ENCODE measurements at places on chromosomes 13 and 19. TPM values are rescaled to one million over a fixed set of nuclear protein-coding genes. Genes with fewer than 3 reads are reported as not detected.

Gene NEK5
- 5.2 TPM for total RNA-seq

Gene LILRB4
- not detected for total RNA-seq

Gene C1QTNF9B
- total RNA-seq = not detected

DNA sequence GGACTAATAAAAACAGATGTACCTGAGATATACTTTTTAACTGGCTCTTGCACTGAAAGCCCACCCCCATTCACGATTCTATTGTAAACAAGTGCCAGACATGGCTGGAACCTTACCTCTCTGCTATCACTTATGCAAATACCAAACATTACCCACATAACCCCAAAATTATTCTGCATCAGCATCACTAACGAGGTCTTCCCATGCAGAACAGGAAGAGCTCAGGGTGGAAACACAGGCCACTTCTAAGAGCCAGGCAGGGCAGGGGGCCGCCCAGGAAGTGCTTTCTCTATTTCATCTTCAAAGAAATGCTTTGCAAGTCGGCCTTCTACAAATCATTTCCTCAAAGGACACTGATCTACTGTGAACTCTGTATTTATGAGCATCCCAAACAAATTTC, 7.3 kb downstream of the IRS2 start:
- no peak for DNase-seq
- peaks cover 37% of the 10 kb centered on the region for H3K36me3 ChIP-seq
- H3K27me3 ChIP-seq = no peaks in the 10 kb centered on the region
- H3K4me1 ChIP-seq = peaks cover 38% of the 10 kb centered on the region
- peak overlapping the region; percentile 48 for H3K27ac ChIP-seq

DNA sequence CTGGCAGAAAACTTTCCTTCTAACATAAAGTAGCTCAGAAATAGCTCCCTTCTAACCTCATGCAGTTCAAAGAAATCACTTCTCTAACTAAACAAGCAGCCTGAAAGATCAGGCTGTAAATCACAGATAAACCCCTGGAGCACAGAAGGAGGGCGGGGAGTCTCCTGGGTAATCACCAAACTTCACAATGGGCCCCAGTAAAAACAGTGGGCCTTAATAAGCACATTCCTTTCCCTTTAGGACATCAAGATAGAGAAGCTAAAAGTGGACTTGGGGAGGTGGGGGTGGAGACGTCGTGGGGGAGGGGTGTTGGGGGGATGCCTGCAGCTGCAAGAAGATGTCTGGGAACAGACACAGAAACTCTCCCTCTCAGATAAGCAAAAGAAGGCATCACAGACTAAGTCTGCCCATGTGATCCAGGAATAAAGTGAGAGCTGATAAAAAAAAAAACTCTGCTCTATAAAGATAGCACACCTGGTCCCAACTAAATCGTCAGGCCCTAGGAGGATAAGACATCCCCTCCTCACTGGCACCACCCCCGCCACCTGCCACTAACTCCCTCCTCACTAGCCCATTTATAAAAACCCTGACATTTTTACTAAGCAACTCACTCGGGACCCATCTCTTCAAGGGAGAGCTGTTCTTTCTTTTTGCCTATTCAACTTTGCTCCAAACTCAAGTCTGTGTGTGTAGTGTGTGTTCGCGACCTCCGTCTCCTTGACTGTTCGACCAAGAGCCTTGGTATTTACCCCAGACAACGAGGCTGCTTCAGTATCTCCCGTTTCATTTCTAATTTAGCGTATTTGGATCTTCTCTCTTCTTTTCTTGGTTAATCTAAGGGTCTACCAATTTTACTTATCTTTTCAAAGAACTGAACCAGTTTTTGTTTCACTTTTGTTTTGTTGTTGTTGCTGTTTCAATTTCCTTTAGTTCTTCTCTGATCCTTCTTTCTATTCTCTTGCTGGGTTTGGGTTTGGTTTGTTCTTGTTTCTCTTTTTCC, 31.7 kb downstream of the DNAJC15 start:
- no peak overlapping the region for H3K27ac ChIP-seq
- H3K36me3 ChIP-seq = peaks cover 31% of the 10 kb centered on the region
- DNase-seq = no peak
- H3K27me3 ChIP-seq = no peaks in the 10 kb centered on the region

- no peak overlapping the region for H3K27ac ChIP-seq
- H3K27me3 ChIP-seq = peaks cover 17% of the 10 kb centered on the region
- no peak overlapping the region for H3K4me3 ChIP-seq
Measured at GRCh38 chr13:97753942-97754670, 199.4 kb upstream of the IPO5 start.

DNA sequence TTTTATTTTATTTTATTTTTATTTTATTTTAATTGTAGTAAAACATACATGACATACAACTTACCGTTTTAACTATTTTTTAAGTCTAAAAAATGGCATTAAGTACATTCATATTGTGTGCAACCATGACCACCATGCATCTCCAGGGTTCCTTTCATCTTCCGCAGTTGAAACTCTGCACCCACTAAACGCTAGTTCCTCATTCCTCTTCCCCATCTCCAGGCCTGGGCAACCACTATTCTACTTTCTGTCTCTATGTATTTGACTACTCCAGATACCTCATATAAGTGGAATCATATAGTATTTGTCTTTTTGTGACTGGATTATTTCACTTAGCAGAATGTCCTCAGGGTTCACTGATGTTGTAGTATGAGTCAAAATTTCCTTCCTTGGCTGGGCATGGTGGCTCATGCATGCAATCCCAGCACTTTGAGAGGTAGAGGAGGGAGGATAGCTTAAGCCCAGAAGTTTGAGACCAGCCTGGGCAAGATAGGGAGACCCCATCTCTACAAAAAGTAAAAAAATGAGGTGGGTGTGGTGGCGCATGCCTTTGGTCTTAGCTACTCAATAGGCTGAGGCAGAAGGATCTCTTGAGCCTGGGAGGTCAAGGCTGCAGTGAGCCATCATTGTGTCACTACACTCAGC, 55.7 kb upstream of the ZNF507 start:
- H3K27me3 ChIP-seq = peaks cover 9% of the 10 kb centered on the region
- H3K4me3 ChIP-seq = no peak overlapping the region
- H3K27ac ChIP-seq = no peak overlapping the region
- DNase-seq = no peak
- peaks cover 4% of the 10 kb centered on the region for H3K4me1 ChIP-seq

DNA sequence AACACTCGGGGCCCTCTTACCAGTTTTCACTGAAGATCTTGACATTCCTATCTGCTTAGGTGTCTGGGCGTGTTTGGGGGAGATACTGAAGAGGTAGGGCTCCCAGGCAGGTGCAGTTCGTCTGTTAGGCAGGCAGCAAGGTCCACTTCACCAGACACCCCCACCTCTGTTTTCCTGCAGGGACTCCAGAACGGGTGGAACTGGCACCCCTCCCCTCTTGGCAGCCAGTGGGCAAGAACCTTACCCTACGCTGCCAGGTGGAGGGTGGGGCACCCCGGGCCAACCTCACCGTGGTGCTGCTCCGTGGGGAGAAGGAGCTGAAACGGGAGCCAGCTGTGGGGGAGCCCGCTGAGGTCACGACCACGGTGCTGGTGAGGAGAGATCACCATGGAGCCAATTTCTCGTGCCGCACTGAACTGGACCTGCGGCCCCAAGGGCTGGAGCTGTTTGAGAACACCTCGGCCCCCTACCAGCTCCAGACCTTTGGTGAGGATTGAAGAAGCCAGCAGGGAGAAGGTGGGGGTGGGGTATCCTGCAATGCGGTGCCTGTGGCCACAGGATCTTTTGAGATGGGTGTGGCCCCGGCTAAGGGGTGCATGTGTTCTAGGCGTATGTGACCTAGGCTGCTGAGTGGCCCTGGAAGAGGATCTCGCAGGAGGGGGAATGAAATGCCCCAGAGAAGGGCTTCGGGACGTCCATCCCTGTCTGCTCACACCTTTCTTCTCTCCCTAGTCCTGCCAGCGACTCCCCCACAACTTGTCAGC, 3.3 kb upstream of the ICAM4 start:
- peaks cover 8% of the 10 kb centered on the region for H3K36me3 ChIP-seq
- peaks cover 57% of the 10 kb centered on the region for H3K27me3 ChIP-seq
- H3K4me3 ChIP-seq = peak overlapping the region; percentile 22
- peaks cover 4% of the 10 kb centered on the region for H3K4me1 ChIP-seq

DNA sequence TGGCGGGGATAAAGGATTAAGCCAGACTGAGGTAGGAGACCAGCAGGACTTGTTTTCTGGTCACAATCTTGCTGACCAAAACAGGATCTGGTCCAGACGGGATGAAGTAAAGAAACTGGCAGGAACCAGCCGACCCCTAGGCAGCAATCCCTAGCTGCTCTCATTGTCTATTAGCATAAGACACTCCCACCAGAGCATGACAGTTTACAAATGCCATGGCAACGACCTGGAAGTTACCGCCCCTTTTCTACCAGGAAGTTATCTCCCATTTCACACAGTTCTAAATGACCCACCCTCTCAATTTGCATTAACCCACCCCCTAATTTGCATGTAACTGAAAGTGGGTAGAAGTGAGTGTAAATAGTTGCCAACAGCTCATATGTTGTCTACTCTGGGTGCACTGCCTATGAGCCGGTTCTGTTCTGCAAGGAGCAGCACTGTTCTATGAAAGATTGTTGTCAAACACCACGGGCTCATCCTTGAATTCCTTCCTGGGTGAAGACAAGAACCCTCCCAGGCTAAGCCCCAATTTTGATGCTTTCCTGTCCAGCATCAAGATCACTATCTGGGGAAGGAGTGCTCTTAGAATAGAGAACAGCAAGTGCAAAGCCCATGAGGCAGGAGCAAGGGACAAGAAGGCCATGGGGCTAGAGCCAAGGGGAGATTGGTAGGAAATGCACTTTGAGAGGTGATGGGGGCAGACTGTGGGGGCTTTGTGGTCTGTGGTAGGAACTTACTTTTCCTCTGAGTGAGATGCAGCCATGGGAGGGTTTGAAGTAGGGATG, 13.9 kb upstream of the FBXO27 start:
- no peak overlapping the region for H3K27ac ChIP-seq
- no peak overlapping the region for H3K4me3 ChIP-seq
- H3K36me3 ChIP-seq = no peaks in the 10 kb centered on the region
- no peaks in the 10 kb centered on the region for H3K27me3 ChIP-seq
- no peaks in the 10 kb centered on the region for H3K4me1 ChIP-seq

- no peak overlapping the region for H3K27ac ChIP-seq
- no peaks in the 10 kb centered on the region for H3K4me1 ChIP-seq
- H3K27me3 ChIP-seq = peaks cover 11% of the 10 kb centered on the region
- no peak for DNase-seq
- no peaks in the 10 kb centered on the region for H3K36me3 ChIP-seq
Measured at GRCh38 chr19:47765523-47766358, 12.8 kb upstream of the SELENOW start.

- no peak overlapping the region for H3K4me3 ChIP-seq
- no peak overlapping the region for H3K27ac ChIP-seq
- no peaks in the 10 kb centered on the region for H3K27me3 ChIP-seq
Measured at GRCh38 chr13:98873377-98874028, 104.4 kb downstream of the DOCK9 start.

- H3K4me3 ChIP-seq = no peak overlapping the region
- no peaks in the 10 kb centered on the region for H3K36me3 ChIP-seq
Measured at GRCh38 chr13:33639158-33639557, 178.8 kb upstream of the RFC3 start.

DNA sequence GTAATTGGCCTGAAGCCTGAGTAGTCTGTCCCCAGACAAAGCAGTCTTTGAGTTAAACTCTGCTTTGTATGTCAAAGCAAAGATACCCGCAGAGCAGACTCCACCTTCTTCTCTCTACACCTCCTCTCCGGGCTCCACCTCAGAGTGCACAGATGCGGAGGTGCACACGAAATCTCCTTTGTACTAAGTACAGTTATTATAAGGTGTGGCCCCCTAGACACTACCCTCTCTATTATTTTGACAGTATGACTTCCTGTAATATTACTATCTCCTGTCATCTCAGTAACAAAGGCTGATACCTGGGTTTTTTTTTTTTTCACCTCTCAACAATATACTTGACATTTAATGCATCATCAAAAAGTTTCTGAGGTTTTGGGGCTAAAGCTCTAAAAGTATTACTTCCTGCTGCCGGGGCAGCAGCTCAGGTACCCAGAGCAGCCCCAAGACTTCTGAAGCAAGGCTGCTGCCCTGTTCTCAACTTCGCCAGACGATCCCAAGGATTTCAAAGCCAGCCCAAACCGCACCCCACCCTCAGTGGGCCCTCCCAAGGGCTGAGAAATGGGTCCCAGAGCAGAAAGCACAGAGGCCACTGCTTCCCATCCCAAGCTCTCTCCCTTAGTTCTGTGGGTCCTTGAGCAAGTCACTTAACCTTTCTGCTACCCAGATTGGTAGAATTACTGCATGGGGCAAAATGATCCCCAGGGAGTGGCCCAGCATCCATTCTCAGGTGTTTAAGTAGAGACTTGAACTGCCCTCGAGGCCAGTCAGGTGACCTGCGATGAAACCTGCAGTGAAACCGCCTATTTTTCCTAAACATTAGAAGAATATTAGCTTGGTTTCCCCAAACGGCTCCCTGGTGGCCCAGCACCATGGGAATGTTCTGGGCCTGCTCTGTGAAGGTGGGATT, 180.6 kb downstream of the FOXO1 start:
- no peak for DNase-seq
- H3K27ac ChIP-seq = no peak overlapping the region
- H3K4me3 ChIP-seq = no peak overlapping the region
- H3K4me1 ChIP-seq = peaks cover 34% of the 10 kb centered on the region

- no peak for DNase-seq
- no peaks in the 10 kb centered on the region for H3K27me3 ChIP-seq
- H3K36me3 ChIP-seq = no peaks in the 10 kb centered on the region
- no peaks in the 10 kb centered on the region for H3K4me1 ChIP-seq
- H3K4me3 ChIP-seq = no peak overlapping the region
Measured at GRCh38 chr13:74707291-74707690, 573.1 kb upstream of the KLF12 start.

DNA sequence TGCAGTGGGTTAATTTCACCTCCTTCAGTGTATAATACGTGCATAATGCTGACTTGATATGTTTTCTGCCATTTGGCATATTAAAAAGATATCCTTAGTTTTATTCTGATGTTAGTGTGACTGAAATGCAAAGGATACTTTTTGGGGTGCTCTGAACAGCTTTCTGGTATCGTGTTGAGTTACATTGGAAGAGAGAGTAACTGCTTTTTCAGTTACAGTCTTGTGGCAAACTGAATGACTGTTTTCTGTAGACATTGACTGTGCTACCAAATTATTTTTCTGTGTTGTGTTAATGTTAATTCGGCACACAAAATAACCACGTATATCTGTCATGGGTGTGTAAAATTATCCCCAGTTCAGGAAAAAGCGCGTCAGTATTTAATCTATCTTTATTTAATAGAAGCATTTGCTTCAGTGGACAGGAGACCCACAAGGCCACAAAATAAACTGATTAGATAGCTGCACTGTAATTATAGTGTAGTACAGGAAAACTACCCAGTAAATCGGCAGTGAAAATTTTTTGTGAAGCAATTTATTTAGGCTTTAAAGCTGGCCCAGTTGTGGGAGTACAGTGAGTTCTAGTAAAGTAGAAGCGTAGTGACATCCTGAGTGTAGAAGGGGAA, 2.5 kb downstream of the URI1 start:
- peak overlapping the region; percentile 73 for H3K4me3 ChIP-seq
- H3K4me1 ChIP-seq = peaks cover 39% of the 10 kb centered on the region
- peaks cover 7% of the 10 kb centered on the region for H3K36me3 ChIP-seq

DNA sequence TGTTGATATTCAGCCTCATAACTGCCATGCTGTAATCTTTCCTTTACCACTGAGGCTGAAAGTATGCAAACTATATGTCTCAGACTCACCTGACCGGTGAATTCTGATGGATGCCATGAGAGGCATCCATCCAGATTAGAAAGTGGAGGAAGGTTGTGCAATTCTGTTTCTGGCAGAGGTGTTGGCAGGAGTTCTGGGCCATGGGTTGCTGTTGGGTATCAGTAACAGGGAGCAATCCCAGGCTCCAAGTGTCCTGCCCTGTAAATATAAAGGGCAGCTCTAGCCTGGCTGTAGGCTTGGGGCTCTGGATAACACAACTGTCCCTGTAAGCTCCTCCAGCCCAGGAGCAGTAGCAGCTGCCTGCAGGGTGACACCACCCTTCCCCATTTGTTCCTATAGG, 77.4 kb upstream of the ABCC4 start:
- H3K4me3 ChIP-seq = no peak overlapping the region
- no peak overlapping the region for H3K27ac ChIP-seq
- no peak for DNase-seq
- H3K36me3 ChIP-seq = no peaks in the 10 kb centered on the region
